ENCODE measurements at places on chromosomes 1 and 21.
A peak's percentile ranks its signal among the peaks of the same experiment; 100 is the strongest.

GRCh38 chr1:171128463-171128862 is 37.8 kb downstream of the FMO3 start:
- no peak for DNase-seq

GRCh38 chr1:52296345-52296744 is 69.7 kb downstream of the CC2D1B start:
- DNase-seq, result no peak

DNA sequence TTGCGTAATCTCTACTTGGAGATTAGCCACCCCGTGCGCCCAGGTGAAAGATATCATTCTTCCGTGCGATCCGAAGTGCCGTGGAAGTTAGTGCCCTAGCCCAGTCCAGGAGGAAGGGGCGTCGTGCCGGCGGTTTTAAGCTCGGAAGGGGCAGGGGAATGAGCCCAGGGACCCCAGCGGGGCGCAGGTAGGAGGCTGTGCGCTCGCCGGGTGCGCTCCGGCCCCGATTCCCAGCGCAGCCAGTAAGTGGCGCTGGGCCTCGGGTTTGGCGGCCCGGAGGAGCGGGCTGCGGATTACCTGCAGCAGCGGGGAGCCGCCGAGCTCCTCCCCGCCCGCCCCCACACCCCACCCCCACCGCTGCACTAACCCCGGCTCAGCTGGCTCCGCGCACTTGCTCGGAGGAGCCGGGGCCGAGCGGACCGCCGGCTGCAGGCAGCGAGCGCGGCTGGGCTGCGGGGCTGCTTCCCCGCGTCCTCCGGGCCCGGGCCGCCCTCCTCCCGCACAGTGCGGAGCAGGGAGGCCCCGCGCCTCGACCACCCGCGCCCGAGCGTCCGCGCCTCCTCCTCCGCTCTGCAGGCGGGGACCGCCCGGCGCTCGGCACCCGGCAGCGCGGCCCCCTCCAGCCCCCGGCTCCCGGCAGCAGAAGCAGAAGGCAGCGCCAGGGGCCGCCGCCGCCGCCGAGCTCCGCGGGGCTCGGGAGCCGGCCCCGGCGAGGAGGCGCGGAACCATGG is at the start of gene RYR2:
TSS of gene RYR2 (plus strand) at position 390 of the 731 bp plus-strand sequence. CDS start at position 728, 338 bp downstream.
- DNase-seq, result no peak

- no peak for DNase-seq
These were observed 432.9 kb downstream of the PLA2G4A start for GRCh38 chr1:187261637-187262036.

GRCh38 chr1:62210960-62211359 is 16.3 kb downstream of the L1TD1 start:
- no peak for DNase-seq

- no peak for DNase-seq
These were observed 70.2 kb downstream of the TOR3A start for GRCh38 chr1:179151908-179152682.

GRCh38 chr1:222233444-222234158 is 314.3 kb downstream of the HHIPL2 start:
- no peak for DNase-seq

DNA sequence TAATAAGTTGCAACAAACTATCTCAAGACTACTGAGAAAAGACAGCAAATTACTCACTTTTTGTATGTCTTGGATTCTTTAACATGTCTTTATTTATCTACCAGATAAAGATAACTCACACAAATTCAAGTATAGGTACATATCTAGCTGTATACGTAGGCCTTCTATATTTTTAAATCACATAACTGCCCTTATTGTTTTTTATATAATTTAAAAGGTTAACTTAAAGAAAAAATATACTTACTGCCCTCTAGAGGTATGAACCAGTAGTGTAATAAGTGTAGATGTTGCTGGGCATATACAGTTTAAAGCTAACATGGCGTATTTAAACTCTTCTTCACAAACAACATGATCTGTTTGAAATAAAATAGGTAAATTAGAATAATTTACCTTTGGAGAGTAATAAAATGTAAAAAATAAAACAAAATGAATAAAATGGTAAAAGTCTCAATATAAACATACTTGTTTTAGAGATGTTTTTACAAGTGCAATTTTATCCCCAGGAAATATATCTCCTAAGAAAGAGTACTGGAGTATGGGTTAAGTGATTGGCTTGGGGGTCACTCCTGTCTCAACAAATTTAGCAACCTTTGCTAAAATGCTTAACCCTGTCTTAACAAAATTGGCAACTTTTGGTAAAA is 235.2 kb downstream of the KCNT2 start:
- no peak for DNase-seq

DNA sequence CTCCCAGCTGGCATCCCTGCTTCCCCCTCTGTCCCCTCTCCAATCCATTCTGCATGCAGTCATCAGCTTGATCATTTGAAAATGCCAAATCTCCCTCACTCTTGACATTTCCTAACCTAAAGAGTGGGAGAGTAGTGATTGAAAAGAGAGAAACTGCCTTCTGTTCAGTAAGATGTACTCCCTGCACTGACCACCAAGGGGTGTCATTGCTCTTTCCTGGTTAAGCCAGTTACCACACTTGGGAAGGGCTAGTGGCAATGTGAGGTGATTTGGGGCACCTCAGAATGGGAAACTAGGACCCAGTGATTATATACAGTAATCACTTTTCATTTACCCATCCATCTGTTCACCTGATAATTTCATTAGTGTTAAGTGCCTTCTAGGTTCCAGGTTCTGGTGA is 6.9 kb upstream of the TMEM269 start:
- DNase-seq, result no peak

DNA sequence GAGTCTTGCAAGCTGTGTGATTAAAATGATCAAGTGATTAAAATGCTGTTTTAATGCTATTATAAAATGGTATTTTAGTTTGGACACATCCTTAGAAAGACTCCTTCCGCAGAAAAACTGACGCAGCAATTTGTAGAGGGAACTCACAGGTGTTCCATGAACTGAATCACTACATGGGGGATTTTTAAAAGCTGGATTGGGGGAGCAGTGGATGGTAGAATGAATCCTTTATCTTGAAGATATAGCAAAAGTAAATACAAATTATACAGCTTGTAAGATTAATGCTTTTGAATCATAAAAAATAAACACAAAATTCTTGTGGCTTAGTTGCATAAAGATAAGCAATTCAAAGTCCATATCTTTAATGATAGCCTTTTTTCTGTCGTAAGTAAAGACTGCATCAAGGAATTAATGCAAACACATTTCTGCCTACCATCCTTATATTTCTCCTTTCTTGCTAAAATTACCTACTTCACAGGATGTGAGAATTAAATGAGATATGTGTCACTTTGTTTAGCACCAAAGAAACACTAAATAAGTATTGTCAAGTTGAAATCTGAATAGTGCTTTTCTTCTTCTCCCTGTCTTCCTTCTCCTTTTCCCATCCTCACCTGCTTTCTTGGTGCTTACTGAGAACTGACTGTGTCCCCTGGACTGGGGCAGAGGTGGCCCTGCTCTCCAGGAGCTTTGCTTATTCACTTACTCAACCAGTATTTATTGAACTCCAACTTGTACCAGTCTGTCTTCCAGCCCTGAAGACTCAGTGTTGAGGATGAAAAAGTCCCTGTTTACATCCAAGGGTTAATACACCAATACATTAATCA is 61.5 kb upstream of the F3 start:
- DNase-seq, result no peak

GRCh38 chr1:154094411-154094810 is 60.5 kb downstream of the NUP210L start:
- DNase-seq, result no peak

DNA sequence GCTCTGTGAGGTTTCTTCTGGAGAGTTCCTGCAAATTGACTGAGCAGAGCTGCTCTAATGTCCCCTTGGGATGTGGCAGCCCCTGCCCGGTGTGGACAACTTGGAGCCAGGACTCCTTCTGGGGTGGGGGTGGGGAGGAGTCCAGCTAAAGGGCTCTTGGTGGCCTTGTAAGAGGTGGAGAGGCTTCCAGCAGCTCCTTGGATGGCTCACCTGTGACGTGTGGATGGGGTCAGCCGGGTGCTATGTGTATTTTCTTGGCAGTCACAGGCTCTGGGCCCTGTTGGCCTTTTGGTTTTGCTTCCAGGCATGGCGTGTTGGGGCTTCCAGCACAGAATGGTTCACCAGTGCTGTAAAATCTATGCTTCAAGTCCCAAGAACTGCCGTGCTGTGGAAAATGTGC is 38.2 kb downstream of the TRAPPC10 start:
- DNase-seq, result no peak

- no peak for DNase-seq
These were observed 3.5 kb upstream of the PIGV start for GRCh38 chr1:26784023-26784871.

DNA sequence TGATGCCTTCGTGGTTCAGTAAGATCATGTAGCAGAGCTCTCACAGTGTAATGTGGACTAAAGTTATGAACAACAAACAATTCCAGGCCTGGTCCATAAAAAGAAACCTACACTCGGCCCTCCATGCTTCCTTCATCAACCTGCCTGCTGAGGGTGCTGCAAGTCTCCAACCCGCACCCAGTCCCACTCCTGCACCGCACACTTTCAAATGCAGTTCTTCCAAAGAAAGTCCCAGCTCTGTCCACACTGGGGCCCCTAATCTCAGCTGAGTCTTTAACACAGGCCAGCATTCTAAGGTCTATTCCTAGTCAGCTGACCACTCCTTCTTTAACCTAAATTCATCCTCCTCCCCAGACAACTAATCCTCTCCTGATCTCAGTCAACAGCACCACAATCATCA is 71.5 kb upstream of the NR5A2 start:
- no peak for DNase-seq

GRCh38 chr1:193929374-193930033 is 743.1 kb upstream of the B3GALT2 start:
- no peak for DNase-seq

DNA sequence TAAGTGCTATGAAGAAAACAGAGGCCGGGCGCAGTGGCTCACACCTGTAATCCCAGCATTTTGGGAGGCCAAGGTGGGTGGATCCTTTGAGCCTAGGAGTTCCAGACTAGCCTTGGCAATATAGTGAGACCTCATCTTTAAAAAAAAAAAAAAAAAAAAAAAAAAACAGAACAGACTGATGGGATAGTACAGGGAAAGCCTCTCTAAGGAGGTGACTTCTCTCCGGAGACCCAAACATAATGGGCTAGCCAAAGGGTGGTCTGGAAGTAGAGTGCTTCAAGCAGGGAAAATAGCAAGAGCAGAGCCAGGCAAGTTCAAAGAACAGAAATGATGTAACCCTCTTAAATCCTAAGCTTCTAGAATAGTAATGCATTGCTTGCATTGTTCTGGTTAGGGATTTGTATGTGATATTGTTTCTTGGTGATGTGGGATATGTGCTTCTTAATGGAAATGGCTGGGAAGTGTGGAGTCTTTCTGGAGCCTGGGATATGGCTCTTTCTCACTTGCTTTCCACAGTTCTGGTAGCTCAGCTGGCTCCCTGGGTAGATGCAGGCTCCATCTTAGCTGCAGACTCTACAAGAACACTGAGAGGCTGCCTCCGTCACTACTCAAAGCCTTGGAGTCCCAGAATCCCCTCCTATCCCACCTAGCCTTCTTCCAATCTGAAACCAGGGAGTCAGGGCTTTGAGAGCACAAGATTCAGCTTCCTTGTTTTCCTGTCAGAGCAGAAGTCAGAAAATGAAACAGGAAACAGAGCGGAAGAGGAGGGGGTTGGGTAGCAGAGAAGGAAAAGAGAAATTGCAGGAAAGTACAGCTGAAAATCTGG is 1.9 kb upstream of the PIGV start:
- DNase-seq, result no peak

GRCh38 chr1:966704-967300 is 520 bp downstream of the PLEKHN1 start:
- DNase-seq, result peak; percentile 93

DNA sequence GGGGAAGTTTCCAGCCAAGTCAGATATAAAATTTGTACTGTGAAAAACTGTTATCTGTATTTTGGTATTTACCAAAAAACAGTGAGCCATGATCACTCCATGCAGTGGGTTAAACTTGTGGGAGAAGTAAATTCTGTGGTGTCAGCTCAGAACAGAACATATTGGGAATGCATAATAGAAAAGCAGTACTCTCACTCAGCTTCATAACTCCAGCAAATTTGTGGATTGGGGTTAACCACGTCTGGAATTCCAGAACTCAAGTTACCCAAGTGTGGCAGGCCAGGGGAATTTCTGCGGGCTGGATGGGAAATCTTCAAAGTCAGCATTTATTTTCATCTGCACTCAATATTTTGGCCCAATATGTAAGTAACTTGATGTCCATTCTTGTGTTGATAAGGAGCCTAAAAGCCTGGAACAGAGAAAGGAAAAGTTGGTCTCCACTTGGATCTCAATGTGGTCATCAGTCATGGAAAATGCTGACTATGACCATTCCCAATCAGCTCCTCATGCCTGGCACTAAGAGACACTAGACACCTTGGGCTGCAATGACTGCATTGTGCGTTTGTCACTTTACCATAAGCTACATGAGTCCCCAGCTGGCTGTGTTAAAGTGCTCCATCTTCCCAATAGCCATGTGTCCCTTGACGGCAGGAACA is 39.1 kb upstream of the ENAH start:
- DNase-seq, result no peak

DNA sequence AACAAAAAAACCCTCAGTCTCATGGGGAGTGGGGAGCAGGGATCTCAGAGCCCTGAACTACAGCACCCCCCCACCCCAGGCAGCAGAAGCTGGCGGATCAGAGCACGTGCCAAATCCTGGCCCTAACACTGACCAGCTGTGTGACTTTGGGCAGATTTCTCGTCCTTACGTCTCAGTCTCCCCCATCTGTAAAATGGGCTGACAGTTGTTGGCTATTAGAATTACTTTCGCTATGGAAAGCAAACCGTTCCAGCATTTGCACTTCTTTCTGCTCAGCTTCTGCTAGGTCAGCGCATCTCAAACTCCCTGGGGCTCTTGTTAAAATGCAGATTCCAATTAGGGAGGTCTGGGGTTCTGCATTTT is 15.5 kb downstream of the TNFRSF8 start:
- DNase-seq, result no peak

DNA sequence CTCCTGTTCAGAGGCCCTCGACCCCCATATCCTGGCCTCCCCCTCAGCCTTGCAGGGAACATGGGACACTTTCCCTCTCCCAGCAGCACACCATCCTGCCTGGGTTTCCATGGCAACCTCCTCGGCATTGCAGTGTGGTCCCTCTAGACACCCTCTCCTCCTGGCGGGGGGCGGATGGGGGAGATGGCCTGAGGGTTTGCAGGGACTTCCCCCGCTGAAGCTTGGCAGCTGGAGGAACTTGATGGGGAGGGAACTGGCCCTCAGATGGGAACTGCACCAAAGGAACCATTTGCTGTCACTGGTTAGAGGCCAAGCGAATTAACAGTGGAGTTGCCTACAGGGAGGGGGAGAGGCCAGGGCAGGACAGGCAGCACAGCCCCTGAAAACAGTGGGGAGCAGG is 28.7 kb downstream of the RIMS3 start:
- DNase-seq, result peak; percentile 62

GRCh38 chr1:213968146-213968825 is 19.5 kb upstream of the PROX1 start:
- no peak for DNase-seq

GRCh38 chr21:24671901-24672300 is 935.4 kb downstream of the MRPL39 start:
- no peak for DNase-seq

All from posterior vena cava (tissue), 2 donors.